ENCODE measurements at places on chromosomes 5 and 9.

DNA sequence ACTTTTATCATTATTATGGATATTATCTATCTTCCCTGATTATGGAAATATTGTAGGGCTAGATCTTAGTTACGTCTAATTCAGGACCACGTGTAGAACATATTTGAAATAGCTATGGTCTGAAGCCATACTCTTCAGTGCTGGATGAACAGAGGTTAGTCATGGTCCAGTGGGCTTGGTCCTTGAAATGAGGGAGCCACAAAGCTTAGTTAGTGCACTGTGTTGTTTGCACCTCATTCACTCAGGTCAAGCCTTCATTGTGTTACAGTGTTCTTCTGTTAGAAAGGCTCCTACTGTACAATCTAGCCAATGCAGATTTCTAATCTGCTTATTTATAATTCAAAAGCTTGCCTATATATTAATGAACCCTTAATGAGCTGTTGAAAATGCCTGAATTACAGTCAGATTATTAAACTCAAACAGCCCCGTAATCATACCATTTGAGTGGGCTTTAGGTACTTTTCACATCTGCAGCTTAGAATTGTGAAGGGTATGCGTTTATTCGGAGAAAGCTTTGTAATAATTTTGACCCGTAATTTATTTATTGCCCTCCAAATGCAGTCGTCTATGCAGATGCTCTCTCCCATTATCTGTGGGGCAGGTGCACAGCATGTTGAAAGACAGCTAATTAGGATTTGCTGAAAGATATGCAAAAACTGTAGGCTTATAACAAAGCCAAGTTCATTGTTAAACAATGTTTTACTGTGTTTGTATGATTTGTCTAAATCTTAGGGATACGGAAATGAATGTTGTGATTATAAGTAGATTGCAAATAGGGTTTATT, 164.9 kb downstream of the PBX3 start:
- DNase-seq, result peak; percentile 38

DNA sequence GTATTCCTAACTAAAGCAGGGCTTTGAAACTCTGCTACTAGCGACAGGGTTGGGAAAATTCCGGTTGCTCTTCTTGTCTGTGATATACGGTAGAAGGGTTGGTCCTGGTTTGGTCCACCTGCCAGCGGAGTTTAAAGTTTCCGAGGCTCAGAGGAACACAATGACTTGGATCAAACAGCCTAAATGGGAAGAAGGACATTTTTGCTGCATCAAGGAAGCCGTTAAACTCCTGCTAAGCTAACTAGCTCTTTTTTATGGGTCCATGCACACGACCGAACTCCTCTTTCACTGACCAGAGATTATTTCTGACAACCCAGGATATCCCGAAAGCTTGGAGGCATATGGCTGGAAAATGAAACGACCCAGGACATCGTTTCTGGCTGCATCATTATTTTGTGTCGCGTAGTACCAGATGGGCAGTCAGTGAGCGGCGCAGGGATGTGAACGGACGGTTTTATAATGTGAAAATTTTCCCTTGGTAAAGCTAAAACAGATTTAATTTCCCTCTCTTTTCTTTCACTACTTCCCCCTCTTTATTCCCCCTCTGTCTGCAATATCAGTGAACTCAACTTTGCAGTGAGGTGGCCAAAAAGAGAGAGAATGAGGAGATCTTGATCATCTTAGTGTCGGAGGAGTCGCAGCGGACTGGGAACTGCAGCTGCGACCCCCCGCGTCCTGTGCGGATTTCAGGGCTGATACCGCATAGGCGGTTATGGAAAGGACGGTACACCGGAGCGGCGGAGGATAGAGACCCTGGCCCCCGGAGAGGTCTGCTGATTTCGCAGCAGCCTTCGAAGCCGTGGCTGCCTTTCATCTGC, at the start of gene LURAP1L:
Gene LURAP1L (plus strand): TSS at position 160 of the 818 bp plus-strand sequence. CDS start 696 bp downstream, outside the sequence.
- DNase-seq, result peak; percentile 82

- DNase-seq, result peak; percentile 53
These were observed 2.8 kb upstream of the ZNF462 start for GRCh38 chr9:106859957-106860720.

DNA sequence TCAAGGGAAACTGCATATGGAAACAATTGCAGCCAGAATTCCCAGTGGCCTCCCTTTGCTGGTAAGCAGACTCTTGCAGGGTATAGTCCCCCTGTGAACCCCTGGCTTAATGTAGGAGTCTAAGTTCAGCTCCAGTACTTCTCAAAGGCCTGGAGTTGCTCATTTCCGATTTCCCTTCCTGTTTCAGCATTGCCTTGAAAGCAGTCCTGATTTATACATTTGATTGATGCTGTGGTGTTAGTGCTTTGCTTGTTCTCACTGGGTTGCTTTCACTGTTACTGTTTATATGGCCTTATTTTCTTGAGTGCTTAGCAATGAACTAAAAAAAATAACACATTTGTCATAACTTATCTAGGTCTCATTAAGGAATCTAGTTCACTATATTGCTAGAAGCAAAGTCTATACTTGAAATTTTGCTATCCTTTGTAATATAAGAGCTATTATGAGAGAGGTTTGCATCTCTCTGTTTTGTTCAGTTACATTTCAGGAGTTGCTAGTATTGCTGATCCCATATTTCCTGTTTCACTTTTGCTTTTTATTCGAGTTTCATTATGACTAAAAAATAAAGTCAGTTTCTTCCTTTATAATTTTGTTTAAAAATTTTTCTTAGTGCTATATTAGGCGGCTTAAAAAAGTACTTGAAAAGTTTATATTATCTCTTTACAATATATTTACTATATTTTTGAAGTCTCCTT, 122.4 kb upstream of the NMUR2 start:
- DNase-seq, result no peak

- no peak for DNase-seq
These were observed 56.1 kb upstream of the IFNK start for GRCh38 chr9:27468000-27468399.

GRCh38 chr5:114658194-114658593, 296.3 kb downstream of the KCNN2 start:
- DNase-seq, result no peak

- DNase-seq, result no peak
These were observed 114.6 kb upstream of the SPOCK1 start for GRCh38 chr5:137613554-137614265.

- DNase-seq, result no peak
These were observed 409.4 kb upstream of the CTNND2 start for GRCh38 chr5:12313602-12314001.

DNA sequence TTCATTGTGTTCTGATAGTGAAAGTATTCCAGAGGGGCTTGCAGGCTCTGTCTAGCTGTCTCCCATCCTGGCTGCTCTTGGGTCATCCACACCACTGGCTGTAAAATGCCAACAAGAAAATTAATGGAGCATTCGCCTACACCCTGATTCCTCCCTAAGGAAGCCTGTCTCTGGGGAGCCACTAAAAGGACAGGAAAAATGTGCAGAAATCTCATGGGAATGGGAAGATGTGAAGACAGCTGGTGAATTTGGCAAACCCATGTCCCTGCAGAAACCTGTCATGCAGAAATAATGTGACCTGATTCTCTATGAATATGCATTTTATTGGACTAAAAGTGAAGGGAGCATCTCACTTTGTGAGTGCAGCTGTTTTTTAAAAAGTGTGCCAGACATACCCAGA, 265.6 kb downstream of the TUSC1 start:
- DNase-seq, result no peak

- no peak for DNase-seq
These were observed 5.3 kb downstream of the PRDM6 start for GRCh38 chr5:123094237-123094918.

GRCh38 chr9:113397203-113397631, 3.9 kb downstream of the ALAD start:
- no peak for DNase-seq

GRCh38 chr5:42840842-42841567, 29.3 kb upstream of the SELENOP start:
- no peak for DNase-seq

- DNase-seq, result no peak
These were observed 232.2 kb upstream of the KLF4 start for GRCh38 chr9:107721705-107722245.

- no peak for DNase-seq
These were observed 894 bp downstream of the LRRTM2 start for GRCh38 chr5:138874241-138874640.

DNA sequence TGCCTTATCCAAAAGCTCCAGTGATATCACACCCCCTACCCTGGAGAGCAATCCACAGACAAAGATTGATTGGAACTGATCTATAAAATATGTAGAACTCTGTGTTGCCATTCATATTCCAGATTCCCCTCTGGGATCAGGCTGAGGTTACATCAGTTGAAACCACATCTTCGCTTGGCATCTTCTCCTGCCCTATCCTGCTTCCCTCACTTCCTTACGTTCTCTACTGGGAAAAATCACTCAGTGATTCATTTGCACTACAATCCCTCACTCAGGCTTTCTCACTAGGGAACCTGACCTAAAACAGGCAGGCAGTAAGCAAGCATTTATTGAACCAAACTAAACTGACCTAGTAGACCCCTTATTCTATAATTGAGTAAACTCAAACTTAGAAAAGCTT, 111.7 kb downstream of the ESM1 start:
- no peak for DNase-seq

- no peak for DNase-seq
These were observed 6.1 kb downstream of the BASP1 start for GRCh38 chr5:17223367-17224185.

GRCh38 chr9:95463148-95464060, 53.4 kb downstream of the PTCH1 start:
- no peak for DNase-seq

GRCh38 chr9:1005043-1005667, 28.7 kb downstream of the DMRT3 start:
- DNase-seq, result peak; percentile 30

- no peak for DNase-seq
These were observed 28.8 kb downstream of the AHRR start for GRCh38 chr5:350355-350754.

DNA sequence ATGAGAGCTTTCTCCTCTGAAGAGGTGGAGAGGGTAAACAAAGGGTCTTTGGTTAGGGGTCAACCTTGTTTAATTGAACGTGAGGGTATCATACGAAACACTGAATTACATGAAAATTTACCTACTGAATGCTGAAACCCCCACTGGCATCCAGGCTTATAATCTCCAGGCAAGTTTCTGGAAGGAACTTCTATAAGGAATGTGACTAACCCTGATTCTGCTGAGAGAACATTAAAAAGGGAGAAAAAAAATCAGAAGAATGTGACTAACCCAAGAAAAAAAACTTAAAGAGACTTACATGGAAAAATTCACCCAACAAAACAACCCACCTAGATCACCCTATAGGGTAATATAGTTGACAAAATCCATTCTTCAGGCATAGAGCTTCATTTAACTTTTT, 55.5 kb downstream of the APC start:
- DNase-seq, result no peak

GRCh38 chr5:40871177-40871576, 30.0 kb downstream of the CARD6 start:
- no peak for DNase-seq

GRCh38 chr5:5371957-5372356, 50.5 kb upstream of the ICE1 start:
- no peak for DNase-seq

DNA sequence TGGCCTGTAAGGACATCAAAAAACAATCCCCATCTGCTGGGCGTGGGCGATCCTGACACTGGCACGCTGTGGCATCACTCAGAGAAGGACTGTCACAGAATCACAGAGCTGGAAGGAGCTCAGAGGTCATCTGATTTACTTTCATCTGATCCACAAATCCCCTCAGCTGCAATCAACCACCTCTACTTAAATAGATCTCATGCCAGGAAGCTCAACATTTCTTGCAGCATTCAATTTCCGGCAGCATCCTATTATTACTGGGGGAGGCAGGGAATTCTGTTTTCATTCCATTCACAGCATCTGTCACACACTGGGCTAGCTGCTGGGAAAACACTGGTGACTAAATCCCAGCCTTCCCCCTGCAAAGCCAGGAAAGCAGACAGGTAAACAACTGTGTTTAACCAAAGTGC, 38.3 kb downstream of the RETREG1 start:
- peak; percentile 98 for DNase-seq

GRCh38 chr5:59919484-59919883, 26.0 kb upstream of the PDE4D start:
- no peak for DNase-seq

DNA sequence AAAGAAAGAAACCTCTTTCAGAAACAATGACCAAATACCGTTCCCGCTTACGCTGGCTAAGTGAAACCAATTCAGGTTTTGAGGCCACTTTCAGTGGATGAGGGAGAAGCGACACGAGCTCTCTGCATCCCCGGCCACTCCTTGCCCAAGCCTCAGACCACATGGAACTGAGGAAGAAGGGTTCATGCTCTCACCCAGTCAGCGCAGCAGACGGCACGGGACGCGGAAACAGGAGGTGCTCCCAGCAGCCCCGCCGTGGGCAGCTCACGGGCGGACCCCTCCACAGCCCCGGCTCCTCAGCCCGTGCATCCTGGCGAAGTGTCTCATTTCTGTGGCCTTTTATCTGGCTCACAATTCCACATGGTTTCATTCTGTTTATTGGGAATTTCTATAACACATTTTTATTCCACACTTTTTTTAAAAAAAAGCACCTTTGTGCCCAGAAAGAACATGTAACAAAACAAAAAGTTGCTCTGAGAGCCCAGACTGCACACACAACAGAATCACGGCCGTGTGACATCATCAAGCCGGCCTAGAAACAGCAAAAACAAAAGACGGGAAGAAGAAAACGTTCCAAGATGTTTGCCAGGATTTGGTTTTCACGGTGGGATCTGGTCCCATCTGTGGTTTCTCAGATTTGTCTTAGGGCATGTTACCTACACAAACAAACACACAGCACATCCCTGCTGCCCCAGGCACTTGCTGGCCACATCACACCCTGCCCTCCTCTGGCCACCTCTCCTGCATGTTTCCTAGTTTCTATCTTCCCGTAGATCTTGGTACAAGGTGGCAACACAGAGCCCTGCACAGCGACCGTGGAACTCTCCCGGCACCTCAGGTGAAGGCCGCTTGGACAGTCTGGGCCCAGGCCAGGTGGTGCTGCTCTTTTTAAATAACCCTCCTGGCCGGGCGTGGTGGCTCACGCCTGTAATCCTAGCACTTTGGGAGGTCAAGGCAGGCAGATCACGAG, 16.2 kb downstream of the QSOX2 start:
- DNase-seq, result no peak

DNA sequence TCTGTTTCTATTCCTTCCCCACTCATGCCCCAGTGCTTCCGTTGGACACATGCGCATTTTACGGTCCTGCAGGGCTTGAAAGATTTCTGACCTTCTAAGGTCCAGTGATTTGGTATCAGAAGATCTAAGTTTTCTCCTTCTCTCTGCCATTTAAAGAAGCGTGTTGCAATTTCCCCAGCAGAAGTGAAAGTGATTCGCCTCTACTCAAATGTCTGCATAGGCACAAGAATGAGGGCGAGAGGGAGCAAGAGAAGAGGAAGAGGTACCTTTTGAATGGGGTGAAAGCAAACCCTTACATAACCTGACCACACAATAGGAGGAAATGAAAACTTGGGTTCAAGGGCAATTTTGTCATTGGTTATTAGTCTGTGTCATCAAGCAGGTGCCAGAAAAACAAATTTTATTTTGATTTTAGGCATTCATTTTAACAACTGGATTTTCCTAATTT, 31.7 kb upstream of the NR3C1 start:
- no peak for DNase-seq
